ENCODE measurements at places on chromosomes 4 and X.

DNA sequence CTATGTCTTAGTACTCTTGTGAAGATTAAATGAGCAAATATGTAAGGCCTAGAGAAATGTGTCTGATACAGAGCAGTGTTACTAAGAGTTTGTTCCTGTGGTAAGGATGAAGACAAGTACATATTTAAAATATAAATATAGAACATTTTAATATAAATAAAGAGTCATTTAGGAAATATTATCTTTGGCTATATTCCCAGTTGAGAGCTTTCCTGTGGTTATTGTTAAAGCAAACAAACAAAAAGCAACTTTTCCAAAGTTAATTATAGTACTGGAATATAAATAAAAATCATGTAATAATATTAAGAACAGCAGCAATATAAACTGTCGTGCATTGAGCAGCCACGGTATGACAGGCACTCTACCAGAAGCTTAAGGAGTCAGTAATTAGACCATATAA, 472.5 kb downstream of the INPP4B start:
- DNase-seq: no peak

DNA sequence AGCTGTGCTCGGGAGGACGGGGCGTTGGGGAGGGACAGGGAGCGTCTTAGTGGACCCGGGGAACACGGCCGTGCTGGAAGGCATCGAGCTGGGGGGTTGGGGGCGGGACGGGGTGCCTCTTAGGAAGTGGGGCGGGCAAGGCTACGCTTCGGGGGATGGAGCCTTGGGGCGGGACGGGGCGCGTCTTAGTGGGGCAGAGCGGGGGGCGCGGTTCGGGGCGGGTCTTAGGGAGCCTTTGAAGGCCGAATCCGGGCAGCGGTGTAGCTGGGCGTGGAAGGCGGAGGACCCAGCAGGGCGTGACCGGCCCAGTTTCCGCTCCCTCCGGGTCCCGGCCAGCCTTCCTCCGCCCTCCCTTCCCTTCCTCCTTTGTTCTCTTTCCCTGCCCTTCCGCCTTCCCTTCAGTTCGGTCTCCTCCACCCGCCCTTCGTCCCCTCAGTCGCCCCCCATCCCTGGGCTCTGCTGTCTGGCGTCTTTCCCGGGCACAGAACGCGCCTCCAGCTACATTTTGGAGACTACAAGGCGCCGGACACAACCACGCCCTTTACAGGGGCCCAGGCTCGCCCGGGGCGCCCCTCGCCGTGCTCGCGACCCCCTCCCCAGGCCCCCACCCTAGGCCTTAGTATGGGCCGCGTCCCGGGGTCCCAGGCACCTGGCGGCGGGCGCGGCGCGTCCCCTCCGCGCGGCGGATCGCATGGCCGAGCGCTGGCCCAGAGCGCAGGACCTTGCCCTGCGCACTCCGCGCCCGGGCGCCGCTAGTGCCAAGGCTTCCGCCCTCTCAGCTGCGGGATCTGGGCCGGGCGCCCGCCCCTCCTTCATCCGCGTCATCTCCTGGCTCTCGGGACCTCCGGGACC, at the start of gene ARSD:
Gene ARSD (minus strand): TSS at position 757 of the 852 bp plus-strand sequence. CDS start 64 bp downstream, at position 693.
- DNase-seq: peak; percentile 97

- no peak for DNase-seq
Observed at GRCh38 chr4:120611092-120611491, 311.4 kb downstream of the PRDM5 start.

GRCh38 chr4:171348090-171348489, 465.1 kb upstream of the GALNTL6 start:
- no peak for DNase-seq

- no peak for DNase-seq
Observed at GRCh38 chr4:138696058-138696457, 319.5 kb upstream of the NOCT start.

GRCh38 chr4:153520801-153521329, 54.7 kb downstream of the TMEM131L start:
- no peak for DNase-seq

DNA sequence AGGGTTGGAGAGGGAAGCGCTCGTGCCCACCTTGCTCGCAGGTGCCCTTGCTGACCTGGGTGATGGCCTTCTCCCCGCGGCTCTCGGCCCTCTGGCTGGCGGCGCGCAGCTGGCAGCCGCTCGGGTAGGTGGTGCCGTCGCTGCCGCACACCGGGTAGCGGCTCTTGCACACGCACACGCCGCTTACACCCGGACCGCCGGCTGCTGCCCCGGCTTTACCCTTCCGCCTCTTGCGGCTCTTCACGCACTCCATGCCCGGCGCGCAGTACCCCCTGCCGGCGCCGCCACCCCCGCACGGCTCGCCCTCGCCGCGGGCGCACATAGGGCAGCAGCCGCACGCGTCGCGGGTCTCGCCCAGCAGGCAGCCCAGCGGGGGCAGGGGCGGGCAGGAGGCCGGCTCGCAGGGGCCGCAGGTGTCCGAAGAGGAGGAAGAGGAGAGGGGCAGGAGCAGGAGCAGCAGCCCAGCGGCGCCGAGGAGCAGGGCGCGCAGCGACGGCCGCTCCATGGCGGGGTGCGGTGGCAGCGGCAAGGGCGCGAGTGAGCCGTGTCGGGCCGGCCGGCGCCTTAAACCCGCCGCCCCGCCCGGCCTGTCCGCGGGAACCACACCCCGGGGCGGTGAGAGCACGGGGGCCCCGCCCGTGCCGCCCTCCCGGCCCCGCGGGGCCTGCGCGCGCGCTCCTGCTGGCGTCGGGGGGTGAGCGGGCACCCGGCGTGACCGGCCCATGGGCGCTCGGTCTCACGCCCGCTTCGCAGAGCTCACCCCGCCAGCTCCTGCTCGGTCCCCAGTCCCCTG, at the start of gene IGFBP7:
Gene IGFBP7 (minus strand): TSS at position 539 of the 793 bp plus-strand sequence. CDS start 34 bp downstream, at position 505.
- DNase-seq: peak; percentile 93

DNA sequence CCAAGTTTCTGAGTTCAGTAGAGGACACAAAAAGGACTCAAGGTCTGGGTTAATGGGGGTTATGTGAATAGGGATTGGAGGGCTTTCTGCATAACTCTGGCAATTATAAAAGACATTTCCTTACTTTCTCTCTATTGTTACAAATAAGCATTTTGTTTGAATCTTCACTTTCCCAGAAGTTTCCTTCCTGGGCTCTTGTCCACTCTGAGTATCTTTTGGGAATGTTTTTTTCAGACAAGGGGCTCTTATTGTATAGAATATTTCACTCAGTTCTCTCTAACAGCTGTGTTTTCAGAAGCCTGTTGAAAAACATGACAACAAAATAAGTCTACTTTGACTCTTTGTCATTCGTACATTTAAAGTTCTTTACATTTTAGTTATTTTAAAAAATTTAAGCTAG, 57.6 kb upstream of the MAP9 start:
- no peak for DNase-seq

DNA sequence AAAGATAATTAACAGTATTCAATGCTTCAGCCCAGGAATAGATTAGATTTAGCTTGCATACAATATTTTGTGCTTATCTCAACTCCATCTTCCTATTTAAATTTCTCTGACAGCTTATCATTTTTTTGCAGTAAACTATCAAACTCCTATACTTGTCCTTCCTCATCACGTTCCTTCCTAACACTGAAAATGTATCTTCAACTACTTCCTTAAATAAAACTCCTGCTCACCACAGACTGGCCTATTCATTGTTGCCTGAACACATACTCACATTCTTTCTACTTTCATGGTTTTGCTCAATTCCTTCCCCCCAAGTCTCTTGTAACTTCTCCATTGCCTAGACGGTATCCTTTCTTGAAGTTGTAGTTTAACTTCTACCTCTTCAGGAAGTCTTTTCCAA, 28.5 kb upstream of the PTPN13 start:
- no peak for DNase-seq

GRCh38 chr4:113469023-113469390, 292.5 kb downstream of the CAMK2D start:
- DNase-seq: no peak

GRCh38 chr4:114161809-114162208, 182.4 kb upstream of the ARSJ start:
- no peak for DNase-seq

DNA sequence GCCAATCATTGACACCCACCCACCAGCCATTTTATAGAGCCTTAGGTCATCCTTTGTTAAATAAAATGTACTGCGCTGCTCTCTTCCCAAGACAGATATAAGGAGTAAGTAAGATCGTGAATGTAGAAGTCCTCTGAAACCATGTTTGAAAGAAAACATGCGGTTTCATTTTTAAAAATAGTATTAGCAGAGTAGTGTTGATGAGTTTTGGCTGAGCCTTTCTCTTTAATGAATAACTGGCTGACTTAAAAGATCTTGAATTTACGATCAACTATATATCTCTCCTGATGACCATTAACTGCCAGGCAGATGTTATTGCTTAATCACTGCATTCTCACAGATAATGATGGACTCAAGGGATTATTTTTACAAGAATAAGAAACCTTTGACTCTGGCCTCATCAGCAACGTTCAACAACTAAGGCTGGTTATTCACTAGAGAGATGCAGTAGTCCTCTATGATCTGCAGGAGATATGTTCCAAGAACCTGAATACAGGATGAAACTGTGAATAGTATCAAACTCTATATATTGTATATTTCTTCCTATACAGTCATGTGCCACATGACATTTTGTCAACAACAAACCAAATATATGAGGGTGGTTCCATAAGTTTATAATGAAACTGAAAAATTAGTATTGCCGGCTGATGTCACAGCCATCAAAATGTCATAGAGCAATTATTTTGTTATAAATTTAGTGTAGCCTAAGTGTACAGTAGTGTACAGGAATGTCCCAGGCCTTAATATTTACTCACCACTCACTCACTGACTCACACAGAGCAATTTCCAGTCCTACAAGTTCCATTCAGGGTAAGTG, 80.8 kb downstream of the FAM13A start:
- DNase-seq: no peak

- no peak for DNase-seq
Observed at GRCh38 chr4:40299811-40300292, 35.3 kb upstream of the CHRNA9 start.

- peak; percentile 61 for DNase-seq
Observed at GRCh38 chr4:3496021-3496420, 32.9 kb downstream of the DOK7 start.

GRCh38 chrX:7606039-7606652, 236.8 kb upstream of the VCX start:
- DNase-seq: no peak

DNA sequence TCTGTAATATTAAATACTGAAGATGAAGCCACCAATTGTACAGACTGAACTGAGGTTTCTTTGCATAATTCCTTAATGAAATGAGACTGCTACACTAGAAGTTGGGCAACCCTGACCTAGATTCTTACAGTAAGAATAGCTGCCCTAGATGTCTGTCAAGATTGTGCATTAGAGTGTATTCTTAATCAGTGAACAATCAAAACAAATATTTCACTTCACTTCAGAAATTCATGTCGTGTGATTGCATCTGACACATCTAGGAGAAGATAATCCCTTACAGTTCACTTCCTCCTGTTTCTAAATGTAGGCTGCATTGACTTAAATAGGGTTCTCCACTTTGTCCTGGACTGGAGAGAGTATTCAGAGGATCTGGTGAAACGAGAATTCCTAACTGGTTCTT, 283.1 kb downstream of the HNRNPD start:
- no peak for DNase-seq
